HL-60 (cell line): ENCODE measurements at places on chromosomes 6 and 20.
A peak's percentile ranks its signal among the peaks of the same experiment; 100 is the strongest.

DNA sequence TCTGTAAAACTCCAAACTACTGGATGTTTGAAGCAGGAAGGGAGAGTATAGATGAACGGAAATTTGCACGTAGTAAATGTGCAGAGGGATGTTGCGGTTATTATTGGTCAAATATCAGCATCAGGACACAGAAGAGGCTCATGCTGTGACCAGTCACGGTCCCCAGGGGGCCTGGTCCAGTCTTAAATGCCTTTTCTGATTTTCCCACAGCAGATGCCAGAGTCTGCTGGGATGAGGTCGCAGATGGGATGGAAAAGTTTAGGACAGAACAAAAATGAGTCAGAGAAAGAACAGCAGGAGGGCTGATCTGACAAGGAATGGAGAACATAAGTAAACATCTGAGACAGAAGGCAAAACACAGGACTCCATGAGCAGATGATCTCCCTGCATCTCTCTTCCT lies 11.7 kb upstream of the SIRPG start:
- no peak for DNase-seq

- DNase-seq = no peak
These were observed 94.6 kb upstream of the ENPP5 start for GRCh38 chr6:46265373-46265772.

- no peak for DNase-seq
These were observed 137.3 kb downstream of the HDGFL1 start for GRCh38 chr6:22706651-22707050.

GRCh38 chr20:17223553-17223952 lies 3.3 kb upstream of the PCSK2 start:
- DNase-seq = no peak

GRCh38 chr6:169654598-169655391 lies 47.0 kb downstream of the WDR27 start:
- DNase-seq = no peak

DNA sequence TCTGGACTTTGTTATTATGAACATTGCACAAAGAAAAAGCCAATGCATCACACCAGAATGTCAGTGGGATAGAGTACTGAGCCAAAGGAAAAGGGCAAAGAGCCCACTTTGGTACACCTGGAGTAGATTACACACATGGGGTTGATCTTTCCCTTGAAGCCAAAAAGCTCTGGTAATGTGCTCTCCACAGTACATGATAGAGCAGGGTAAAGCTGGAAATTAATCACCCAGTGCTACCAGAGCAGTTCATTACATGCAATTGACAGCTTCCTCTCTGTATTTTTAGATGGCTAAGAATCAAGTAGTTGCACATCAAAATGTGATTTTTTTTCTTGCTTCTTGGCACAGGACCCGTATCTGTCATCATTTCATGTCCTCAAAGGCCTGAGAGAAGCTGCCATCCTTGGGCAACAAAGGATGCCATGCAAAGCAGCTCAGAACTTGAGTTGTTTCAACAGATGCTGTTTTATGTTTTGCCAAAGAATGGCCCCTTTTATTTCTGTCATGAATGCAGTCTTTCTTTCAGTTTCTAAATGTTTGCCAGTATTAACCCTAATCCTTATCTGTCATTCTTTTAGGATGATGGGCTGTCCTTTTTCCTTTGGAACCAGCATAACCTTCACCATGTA lies 88.1 kb downstream of the HDGFL1 start:
- no peak for DNase-seq

DNA sequence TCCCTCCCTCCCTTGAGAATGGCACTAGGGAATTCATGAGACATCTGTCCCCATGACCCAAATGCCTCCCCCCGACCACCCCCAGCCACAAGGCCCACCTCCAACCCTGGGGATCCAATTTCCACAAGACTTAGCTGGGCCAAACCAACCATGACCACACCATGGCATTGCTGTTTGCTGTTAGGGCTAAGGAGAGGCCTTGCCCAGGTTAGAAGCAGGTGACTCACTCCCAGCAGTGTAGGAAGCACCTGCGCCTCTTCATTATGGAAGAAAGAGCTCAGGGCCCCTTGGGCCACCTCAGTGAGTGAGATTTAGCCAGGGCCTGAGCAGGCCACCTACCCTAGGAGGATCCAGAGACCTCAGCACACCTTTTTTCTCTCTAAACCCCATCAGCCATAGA lies 337.9 kb downstream of the TAF4 start:
- DNase-seq = no peak

- DNase-seq = no peak
These were observed 77.1 kb upstream of the MRPS10 start for GRCh38 chr6:42294759-42295158.

- peak; percentile 56 for DNase-seq
These were observed 6.8 kb upstream of the MICA start for GRCh38 chr6:31396422-31397152.

DNA sequence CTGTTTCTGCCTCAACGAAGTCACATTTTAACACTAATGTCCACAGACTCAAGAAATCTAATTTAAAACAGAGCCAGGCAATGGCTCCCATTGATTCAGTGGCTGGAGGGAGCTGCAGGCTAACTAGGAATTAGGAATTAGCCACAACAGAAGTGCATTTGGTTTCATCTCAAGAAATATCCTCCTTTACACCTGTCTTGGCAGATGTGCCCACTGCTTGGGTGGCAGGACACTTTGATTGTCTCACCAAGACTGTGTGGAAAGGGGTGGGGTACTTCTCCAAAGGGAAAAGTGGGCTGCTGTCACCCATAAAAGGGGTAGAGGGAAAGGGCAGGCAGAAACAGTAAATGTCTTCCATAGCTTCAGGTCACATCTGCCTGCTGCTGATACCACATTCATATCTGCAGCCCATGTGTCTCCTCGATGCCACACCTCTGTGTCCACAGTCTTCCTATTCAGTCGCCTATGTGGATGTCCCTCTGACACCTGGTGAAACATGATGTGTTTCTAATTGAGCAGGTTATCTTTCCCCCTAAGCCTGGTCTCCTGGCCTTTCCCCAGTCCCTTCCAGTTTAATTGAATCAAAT lies 10.9 kb upstream of the OSER1 start:
- no peak for DNase-seq

DNA sequence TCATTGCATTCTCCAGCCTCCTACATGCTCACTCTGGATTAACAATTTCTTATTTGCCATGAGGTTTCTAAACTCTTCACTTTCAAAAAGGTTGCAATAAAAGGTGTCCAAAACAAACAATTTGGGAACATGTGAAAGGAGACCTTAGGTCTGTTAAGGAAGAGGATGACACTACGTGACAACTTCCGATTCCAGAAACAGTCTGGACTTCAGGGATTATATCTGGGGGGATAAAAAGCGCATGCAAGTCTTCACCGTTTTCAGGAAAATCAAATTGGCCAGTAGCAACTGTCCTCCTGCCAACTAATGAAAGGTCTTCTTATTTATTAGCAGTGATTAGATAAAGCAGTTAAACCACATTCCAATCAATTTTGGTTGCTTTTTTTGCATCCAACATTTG lies 1.8 kb downstream of the ZDHHC14 start:
- DNase-seq = no peak

DNA sequence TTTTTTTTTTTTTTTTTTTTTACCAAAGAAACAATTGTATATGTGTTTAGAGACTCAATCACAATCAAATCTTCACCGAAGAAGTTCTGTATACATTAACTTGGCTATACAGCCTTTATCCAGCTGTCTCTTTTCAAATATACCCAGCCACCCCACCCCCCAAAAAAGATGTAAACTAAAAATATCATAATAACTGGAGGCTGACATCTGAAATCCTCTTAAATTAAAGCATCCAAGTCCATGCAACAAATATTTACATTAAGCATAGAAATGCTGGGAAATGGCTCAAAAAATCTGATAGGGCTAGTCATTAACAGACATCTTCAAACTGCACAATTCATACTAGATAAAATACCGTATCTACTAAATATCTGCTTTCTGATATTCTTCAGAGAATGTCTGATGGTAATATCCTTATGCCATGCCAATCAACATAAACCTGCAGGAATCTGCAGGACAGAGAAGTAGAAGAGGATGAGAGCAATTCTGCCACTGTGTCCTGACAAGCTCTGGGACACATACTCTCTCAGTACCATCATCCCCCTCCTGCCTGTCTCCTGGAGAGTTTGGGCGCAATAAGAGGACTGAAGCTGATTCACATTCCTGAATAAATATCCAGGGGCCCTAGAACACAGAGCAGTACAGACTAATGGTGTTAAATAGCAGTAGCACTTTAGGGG lies 152.4 kb downstream of the KIF6 start:
- no peak for DNase-seq

DNA sequence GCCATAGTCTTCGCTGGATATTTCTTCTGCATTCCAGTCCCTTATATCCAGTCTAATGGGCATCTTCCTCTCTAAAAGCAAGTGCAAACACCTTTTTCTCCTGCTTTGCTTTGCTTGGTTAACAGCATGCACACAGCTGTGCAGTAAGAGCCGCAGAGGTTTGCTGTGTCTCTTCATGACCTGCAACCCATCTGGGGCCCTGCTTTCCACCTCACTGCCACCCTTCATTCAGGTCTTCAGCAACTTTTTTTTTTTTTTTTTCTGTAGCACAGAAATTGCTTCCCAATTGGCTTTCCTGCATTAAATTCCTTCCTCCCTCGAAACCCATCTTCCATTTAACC lies 14.4 kb downstream of the NEDD9 start:
- DNase-seq = no peak

DNA sequence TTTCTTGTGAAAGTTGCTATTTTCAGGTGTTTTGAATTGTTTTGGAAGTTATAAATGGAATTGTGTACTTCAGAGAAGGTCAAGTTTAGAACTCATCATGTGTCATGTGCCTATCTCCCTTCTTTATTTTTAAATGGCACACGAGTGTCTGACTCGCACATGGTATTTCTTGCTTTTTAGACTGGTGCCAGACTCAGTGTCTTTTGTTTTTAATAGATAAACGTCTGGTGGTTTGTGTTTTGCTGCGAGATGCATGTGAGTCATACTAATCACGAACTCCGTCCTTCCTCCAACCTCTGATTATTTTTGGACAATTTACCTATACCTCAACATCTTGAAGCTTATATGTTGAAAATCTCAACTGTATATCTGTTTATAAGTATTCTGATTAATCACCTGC lies 292.1 kb downstream of the CDKAL1 start:
- DNase-seq = no peak

DNA sequence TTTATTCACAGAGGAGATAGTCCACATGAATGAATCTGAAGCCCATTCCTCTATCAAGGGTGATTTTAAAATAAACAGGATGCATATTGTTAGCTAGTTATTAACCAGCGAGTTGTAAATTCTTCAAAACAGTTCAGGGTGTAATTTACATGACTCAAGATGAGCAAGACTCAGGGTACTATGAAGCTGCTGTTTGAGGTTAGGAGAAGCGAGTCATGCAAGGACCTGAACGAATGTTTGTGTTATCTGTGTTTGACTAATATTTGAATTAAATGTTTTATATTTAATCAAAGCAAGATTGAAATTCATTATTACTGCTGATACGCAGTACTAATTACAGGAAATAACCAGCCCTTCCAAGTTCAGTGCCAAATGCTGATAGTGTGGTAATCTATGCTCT lies 191.1 kb downstream of the SAMD5 start:
- DNase-seq = no peak

- no peak for DNase-seq
These were observed 1.3 kb downstream of the ZNF343 start for GRCh38 chr20:2507464-2507863.

DNA sequence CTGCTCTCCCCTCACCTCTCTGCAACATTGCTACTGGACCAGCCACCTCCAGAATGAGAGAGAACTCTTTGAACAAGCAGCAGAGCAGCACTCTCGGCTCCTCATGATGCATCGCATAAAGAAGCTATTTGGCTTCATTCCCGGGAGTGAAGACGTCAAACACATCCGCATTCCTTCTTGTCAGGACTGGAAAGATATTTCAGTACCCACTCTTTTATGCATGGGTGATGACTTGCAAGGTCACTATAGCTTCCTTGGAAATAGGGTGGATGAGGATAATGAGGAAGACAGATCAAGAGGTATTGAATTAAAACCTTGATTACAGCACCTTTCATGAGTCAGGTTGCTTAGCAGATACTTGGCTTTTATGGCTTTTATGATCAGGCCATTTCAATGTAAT lies 4.3 kb downstream of the CALHM4 start:
- no peak for DNase-seq

- no peak for DNase-seq
These were observed 176.1 kb downstream of the SMOC2 start for GRCh38 chr6:168616816-168617765.

DNA sequence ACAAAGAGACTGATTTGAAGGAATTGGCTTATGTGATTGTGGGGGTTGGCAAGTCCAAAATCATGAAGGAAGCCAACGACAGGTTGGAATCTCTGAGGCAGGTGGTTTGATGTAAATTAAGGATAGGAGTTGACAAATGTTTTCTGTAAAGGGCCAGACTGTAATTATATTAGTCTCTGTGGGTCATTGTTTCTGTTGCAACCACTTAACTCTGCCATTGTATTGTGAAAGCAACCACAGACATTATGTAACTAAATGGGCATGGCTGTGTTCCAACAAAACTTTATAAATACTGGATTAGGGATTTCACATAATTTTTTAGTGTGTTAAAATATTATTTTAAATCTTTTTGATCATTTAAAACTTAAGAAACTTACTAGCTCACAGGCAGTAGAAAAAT lies 199.2 kb upstream of the MYLIP start:
- DNase-seq = peak; percentile 51

DNA sequence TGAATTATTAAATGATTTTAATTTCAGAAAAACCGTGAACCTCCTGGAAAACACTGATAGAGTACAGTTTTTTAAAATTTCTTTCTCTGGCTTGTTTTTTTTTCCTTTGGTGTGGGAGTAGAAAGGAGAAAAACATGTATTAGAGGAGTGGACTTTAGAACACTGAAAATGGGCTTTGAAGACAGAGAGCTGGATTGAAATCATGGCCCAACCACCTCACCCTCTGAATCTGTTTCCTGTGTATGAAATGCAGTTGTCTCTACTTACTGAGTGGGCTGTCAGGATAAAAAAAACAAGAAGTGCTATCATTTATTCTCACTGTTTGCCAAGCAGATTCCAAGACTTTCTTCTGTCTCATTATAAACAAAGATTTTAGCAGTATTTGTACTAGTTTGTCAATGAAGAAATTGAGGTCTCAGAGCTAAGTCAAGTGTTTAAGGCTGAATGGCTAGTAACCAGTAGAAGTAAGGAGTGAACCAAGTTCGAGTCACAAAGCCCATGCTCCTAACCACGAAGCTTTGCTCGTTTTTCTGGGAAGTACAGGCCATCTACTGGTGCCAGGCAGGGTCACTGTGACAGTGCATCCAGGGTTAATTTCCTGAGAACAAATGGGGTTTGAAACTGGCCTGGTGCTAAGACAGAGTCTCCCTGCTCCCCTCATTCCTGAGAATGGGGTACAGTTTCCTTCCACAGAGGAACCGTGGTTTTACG lies 256.4 kb downstream of the TMEM242 start:
- no peak for DNase-seq

DNA sequence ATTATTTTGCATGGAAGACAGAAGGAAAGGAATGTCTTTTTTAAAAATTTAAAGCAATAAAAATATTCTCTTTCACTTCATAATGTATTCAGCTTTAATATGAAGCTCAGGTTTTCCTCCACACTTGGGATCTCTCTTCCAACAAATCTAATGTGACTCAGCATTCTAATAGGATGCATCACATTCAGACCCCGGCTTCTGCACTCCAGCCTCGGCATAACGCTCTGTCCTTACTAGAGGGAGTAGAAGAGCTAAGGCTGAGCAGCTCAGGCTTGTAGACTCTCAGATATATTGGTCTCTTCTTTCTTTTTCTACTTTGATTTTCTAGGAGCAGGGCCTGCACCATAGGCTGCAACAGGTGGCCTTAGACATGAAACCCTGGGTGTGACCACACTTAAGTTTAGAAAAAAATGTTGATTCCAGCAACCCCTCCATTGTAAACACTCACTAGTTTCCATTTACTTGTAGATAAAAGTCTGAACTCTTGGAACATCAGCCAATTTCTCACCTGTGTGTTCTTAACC lies 161.7 kb downstream of the PAK5 start:
- no peak for DNase-seq
